ENCODE measurements at places on chromosomes 16 and 17. TPM values are rescaled to one million over a fixed set of nuclear protein-coding genes. Genes with fewer than 3 reads are reported as not detected.

Gene SLC47A1
- 47.5 TPM for total RNA-seq

Gene GSG1L2
- not detected for total RNA-seq

DNA sequence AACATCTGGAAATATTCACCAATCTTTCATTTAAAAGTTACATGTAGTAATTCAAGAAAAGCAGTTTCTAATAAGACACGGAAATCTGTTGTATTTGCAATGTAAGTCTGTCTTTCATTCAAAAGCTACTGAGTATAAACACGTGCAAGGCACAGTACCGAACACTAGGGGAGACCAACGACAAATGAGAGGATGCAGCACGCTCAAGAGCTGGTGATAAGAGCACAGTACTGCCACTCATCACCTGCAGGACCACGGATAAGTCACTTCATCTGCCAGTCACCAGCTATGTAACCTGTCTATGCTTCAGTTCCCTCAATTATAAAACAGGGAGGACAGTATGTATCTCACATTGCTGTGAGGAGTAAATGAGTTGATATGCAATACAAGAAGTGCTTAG is 67.1 kb downstream of the CLEC18A start:
- DNase-seq = no peak

Gene TERB1
- total RNA-seq = not detected

DNA sequence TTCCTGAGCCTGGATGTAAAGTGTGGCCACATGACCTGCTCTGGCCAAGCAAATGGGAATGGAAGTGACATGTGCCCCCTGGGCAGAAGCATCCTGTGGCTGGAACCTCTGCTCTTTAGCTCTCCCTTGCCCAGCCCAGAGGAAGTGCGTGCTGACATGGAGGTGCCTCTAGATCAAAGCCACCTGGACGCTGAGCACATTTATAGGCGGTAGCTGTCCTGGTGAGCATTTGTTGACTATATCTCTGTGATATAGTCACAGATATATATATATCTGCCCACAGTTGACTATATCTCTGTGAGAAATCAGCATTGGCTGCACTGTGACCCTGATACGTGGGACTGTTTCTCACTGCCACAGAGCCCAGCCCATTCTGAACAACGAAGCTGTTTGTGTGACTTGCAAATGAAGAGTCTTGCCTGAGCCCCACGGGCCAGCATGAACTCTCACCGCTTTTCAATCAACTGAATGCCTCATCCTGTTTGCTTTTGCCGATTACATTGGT is 118.8 kb downstream of the C16orf95 start:
- DNase-seq = no peak

Gene YBX2
- 1.1 TPM for total RNA-seq

DNA sequence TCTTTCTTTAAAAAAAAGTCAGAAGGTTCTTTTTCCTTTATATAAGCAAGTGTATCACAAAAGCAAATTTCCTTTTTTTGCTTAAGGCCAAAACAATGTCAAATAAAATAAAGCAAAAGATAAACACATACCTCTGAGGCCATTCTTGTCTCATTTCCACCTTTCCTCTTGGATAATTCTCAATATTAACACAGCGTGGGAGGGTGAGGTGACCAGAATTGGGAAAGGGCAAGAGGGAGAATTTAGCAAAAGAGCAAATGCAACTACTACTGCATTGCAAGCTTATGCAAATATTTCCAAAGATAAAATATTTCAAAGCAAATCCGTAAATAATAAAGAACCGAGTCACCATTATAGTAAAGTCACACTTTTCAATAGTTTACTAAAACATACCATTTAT is 153.4 kb upstream of the PSMD7 start:
- DNase-seq = no peak

DNA sequence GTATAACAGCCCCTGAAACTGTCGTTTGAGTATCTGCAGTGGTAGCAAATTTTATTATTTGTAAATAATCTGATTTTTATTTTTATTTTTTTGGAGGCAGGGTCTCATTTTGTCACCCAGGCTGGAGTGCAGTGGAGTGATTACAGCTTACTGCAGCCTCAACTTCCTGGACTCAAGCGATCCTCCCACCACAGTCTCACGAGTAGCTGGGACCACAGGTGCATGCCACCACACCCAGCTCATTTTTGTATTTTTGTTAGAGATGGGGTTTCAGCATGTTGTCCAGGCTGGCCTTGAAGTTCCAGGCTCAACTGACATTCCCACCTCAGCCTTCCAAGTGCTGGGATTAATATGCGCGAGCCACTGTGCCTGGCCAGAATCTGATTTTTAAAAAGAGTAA is 2.8 kb downstream of the NDEL1 start:
- DNase-seq = no peak

DNA sequence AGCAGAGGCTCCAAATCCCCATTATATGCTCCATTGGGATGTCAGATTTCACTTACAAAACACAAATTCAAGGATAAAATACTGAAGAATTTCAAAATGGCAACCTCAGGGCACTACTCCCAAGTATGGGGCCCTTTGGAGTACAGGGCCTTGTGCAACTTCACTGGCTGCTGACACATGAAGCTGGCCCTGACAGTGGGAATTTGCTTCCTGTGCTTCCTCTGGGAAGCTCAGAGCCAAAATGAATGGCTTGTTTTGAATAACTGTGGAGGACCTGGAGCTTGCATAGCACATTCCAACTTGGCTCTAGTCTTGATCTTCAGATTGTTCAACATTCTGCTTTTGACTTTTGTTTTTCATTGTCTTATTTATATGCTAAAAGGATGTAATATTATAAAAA is 52.3 kb upstream of the HNF1B start:
- DNase-seq = no peak

Gene CLEC3A
- not detected for total RNA-seq

- peak; percentile 79 for DNase-seq
These were observed 17.4 kb upstream of the C17orf107 start for GRCh38 chr17:4881761-4882555.

Gene CES5A
- total RNA-seq = 5.2 TPM

- DNase-seq = peak; percentile 30
These were observed 103.5 kb downstream of the STX8 start for GRCh38 chr17:9472094-9472493.

Gene PRAC2
- total RNA-seq = not detected

Gene ABCC6
- 54.9 TPM for total RNA-seq

DNA sequence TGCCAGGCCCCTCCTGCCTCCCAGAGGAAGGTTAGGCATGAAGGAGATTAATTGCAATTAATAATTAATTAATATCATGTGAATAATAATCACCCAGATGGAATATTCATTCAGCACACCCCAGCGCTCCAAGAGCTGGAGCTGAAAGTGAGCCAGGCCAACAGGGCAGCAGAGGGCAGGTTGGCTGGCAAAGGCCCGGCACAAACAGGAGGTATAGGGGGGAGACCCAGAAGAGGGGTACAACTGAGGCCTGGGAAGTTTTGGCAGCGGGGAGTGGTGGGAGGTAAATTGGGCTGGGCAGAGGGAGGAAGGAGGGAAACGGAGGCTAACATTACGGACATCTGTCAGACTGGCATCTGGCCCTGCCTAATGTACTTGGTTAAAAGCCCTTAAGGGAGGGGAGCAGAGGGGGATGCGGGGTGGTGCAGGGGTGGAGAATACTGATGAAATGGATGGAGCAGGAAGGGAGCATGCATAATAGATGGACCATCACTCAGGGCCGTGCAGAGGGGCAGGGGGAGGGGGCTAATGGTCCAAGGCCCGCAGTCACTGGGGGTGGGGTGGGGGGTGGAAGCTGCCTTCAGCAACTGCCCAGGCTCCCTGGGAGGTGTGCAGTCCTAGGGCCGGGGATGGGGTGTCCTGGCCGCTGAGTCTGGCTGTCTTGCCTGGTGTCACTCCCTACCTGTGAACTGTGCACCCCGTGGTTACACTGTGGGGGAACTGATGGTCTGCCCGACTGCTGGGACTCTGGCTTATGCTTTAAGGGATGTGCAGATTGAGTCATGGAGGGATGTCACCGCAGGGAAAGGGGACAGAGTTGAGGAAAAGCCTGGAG is 1.9 kb downstream of the ADAM11 start:
- DNase-seq = no peak

DNA sequence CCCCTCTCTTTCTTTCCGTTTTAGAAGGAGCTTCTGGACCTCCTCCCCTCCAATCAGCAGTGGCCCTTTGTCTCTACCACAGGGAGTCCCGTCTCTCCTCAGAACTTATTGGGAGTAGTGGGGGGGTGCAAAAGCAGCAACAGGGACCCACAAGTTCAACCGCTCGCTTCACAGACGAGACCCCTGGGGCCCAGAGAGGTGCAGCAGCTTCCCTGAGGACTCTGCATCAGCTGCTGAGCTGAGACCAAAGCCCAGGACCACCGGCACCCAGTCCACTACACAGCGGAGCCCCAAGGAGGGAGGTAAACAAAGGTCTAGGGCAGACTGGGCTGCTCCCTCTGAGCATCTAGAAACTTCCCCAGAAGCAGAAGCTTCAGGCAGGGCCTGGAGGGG is 123.9 kb downstream of the SDK2 start:
- no peak for DNase-seq

Gene CCL4
- 7.1 TPM for total RNA-seq

Gene SOX9
- total RNA-seq = 2.3 TPM

- no peak for DNase-seq
These were observed 26.2 kb downstream of the C16orf78 start for GRCh38 chr16:49399594-49400364.

DNA sequence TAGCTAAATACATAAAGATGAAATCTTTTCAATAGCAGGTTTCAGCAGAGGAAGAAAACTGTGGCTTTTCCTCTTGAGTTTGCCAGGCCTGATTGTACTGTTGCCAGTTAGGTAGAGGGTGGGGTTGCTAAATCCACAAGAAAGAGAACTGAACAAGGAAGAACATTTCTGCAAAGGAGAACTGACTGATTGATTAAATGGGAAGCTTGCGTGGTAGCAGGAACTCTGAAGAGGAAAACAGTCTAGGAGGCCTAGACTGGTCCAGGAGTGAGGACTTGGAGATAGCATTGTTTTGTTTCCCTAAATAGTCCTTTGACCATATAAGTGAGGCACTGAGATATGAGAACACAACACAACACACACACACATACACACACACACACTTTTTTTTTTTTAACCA is 18.8 kb downstream of the LRRC36 start:
- no peak for DNase-seq

DNA sequence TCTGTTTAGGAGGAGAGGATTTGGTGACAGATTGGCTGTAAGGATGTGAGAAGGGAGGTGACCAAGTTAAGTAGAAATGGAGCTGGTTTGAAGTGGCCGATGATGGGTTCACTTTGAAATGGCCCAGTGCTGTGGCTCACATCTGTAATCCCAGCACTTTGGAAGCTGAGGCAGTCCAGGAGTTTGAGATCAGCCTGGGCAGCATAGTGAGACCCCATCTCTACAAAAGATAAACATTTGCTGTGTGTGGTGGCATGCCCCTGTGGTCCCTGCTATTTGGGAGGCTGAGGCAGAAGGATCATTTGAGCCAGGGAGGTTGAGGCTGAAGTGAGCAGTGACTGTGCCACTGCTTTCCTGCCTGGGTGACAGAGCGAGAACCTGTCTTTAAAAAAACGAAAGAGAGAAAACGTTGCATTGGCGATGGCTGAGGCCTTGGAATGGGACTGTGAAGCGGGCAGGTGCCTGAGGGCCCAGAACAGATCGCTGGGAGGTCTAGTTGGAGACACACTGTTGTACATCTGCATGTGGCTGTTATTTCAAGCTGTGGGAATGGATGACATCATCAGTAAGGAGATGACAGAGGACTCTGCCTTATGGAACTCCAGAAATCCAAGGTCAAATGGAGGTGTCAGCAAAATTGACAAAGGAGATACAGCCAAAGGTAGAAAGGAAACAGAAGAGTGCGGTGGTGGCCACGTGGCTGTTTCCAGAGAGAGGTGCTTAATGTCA is 5.5 kb downstream of the COG1 start:
- no peak for DNase-seq

DNA sequence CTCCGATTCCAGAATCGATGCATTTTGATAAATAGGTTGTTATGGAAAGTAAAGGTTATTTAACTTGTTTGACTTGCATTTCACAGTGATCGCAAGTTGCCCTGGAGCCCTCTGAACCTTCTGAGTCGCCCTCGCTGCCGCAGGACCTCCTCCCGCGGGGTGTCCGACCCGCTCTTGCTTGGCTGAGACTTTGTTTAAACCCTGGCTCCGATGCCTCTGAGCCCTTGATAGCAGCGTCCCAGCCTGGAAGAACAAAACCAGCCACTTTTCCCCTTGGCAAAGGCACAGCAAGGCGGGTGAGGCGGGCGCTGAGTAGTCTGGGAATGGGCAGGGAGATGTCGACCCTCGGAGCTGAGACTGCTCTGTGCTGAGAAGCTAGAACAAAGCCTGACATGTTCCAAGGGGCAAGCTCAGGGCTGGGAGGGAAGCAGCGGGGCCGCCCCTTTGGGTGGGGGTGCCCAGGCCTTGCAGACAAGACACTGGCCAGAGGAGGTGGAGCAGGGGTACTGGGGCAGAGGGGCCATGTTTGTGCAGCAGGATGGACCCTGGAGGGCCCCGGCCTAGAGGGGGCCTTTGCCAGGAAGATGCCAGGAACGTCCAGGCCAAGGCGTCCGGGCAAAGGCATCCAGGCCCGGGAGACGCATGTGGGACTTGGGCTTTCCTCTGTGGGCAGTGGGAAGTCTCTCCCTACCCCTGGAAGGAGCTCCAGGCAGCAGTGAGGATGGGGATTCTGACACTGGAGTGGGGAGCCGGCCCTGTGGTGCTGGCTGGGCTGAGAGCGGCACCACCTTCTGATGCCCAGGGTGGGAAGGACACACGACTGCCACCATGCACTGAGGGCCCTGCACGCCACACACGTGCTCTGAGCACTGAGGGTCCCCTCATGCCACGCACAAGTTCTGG is 30.3 kb upstream of the CDH15 start:
- peak; percentile 33 for DNase-seq

- no peak for DNase-seq
These were observed 7.4 kb downstream of the PRKCA start for GRCh38 chr17:66309793-66310192.

Gene RSAD1
- total RNA-seq = 22.7 TPM

- no peak for DNase-seq
These were observed 26.5 kb downstream of the SF3B3 start for GRCh38 chr16:70550082-70550481.

DNA sequence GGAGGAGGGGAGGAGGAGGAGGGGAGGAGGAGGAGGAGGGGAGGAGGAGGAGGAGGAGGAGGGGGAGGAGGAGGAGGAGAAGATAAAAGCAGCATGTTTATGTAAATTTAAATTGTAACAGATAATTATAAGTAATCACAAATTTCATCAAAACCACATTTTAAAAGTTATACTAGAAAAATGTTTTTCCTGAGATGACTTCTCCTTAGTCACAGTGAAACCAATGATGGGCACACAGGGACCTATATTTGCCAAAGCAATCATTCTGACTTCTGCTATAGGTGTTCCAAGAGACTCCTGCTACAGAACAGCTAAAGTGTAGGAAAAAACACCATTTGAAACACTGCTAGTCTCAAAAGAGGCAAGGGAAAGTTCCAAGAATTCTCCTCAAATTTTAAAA is 66.4 kb downstream of the CEP95 start:
- no peak for DNase-seq

GRCh38 chr17:27407916-27408864 is 48.1 kb upstream of the KSR1 start:
- DNase-seq = no peak

Gene ITGAD
- total RNA-seq = not detected
